ENCODE measurements at places on chromosomes 2 and 18. TPM values are rescaled to one million over a fixed set of nuclear protein-coding genes. Genes with fewer than 3 reads are reported as not detected.

GRCh38 chr2:17894005-17894404, 15.5 kb downstream of the KCNS3 start:
- DNase-seq, result no peak
- H3K27me3 ChIP-seq, result no peaks in the 10 kb centered on the region
- no peak overlapping the region for H3K27ac ChIP-seq
- H3K36me3 ChIP-seq, result no peaks in the 10 kb centered on the region

- H3K36me3 ChIP-seq, result no peaks in the 10 kb centered on the region
- no peaks in the 10 kb centered on the region for H3K4me1 ChIP-seq
- no peak overlapping the region for H3K27ac ChIP-seq
- H3K4me3 ChIP-seq, result no peak overlapping the region
- no peaks in the 10 kb centered on the region for H3K27me3 ChIP-seq
Observed at GRCh38 chr18:519019-519879, 18.7 kb upstream of the COLEC12 start.

DNA sequence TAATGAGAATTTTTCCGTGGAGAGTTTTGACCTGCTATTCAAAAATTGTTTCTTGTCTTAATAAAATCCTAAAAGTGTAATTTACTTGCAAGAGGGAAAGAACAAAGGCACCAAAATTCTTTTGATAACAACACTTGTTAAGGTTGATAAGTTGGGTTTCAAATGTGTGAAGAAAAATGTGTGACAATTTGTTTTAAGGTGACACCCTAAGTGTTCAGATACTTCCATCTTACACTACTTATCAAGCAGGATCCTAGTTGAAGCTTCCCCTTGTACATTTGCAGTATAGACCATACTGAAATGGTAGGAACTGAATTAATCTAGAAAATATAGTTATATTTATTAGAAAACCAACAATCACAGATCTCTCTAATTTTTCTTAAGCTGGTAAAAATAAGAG, 204.6 kb downstream of the ARHGAP15 start:
- no peaks in the 10 kb centered on the region for H3K4me1 ChIP-seq
- no peaks in the 10 kb centered on the region for H3K27me3 ChIP-seq
- H3K27ac ChIP-seq, result no peak overlapping the region
- DNase-seq, result no peak

DNA sequence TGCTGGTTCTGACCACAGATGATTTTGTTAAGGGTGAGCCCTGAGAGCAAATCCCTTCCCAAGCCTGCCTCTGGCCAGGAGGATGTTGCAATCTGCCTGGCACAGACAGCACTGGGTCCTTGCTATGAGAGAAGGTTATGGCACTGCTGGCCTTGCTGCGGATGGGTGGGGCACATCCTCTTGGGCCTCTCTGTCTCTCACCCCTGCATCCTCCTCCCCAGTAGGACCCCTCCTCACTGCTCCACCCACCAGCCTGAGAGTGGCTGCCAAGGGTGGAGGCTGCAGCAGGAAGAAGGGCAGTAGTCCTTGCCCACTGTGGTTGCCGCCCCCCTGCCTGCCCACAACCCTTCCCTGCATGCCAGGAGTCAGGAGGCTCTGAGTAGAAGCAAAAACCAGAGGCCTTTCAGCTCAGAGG, 180.9 kb downstream of the ZBTB7C start:
- H3K36me3 ChIP-seq, result no peaks in the 10 kb centered on the region
- H3K4me3 ChIP-seq, result no peak overlapping the region
- DNase-seq, result no peak
- H3K27ac ChIP-seq, result no peak overlapping the region
- no peaks in the 10 kb centered on the region for H3K27me3 ChIP-seq

DNA sequence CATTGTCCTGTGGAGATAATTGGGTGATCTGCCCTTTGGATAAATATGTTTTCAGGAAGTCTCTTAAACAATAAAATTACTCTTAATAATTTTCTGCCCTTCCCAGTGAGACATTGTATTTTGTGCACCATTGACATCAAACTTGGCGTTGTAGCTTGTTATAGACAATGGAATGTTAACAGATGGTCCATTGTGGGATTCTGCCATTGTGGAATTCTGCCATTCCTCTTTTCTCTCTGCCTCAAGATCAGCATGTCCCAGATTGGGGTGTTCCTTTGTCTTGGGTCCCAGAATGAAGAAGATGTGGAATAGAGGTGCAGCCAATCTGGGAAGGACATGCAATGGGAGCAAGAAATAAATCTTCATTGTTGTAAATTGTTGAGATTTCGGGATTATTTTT, 15.1 kb upstream of the LDAH start:
- no peak overlapping the region for H3K27ac ChIP-seq
- H3K27me3 ChIP-seq, result peaks cover 8% of the 10 kb centered on the region
- no peaks in the 10 kb centered on the region for H3K4me1 ChIP-seq
- no peaks in the 10 kb centered on the region for H3K36me3 ChIP-seq

- no peaks in the 10 kb centered on the region for H3K27me3 ChIP-seq
- DNase-seq, result no peak
- no peak overlapping the region for H3K4me3 ChIP-seq
- no peaks in the 10 kb centered on the region for H3K36me3 ChIP-seq
- no peaks in the 10 kb centered on the region for H3K4me1 ChIP-seq
Observed at GRCh38 chr2:1614564-1614963, 129.8 kb downstream of the PXDN start.

GRCh38 chr2:30293303-30293921, 62.1 kb downstream of the LBH start:
- H3K4me1 ChIP-seq, result no peaks in the 10 kb centered on the region
- DNase-seq, result no peak
- no peaks in the 10 kb centered on the region for H3K36me3 ChIP-seq
- no peak overlapping the region for H3K4me3 ChIP-seq

GRCh38 chr18:71784777-71785176, 759.4 kb downstream of the CBLN2 start:
- H3K27ac ChIP-seq, result no peak overlapping the region
- H3K27me3 ChIP-seq, result no peaks in the 10 kb centered on the region
- DNase-seq, result no peak
- H3K4me1 ChIP-seq, result no peaks in the 10 kb centered on the region
- H3K4me3 ChIP-seq, result no peak overlapping the region
- no peaks in the 10 kb centered on the region for H3K36me3 ChIP-seq

DNA sequence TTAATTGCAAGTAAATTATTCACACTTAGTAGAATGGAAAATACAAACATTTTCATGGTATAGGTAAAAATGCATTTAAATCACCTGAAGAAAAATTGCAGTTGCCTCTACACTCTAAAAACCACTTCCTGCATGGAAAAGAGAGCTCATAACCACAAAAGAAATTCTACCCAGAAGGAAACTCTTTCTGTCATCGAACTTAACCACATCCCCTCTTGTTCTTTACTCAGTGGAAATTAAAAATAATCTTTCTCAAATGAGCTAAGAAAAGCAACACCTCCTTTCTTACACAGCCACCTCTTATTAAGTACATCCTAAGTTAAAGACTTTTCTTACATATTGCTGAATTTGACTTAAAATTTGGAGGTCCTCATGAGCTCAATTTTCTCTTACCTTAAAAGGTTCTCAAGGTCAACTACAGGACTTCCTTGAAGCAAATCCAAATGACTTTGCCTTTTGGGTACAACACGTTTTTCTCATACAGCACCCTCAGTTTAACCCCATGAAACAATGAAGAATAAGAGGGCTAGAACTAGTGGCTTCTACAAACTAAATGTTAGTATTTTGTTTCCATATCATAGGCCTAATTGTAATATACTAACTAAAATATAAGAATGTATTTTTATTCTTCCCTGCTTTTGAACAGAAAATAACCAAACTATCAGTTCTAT, 109.1 kb upstream of the CRIM1 start:
- no peaks in the 10 kb centered on the region for H3K4me1 ChIP-seq
- H3K36me3 ChIP-seq, result no peaks in the 10 kb centered on the region
- H3K4me3 ChIP-seq, result no peak overlapping the region
- DNase-seq, result no peak

GRCh38 chr2:73175663-73176204, 26.6 kb upstream of the NOTO start:
- no peaks in the 10 kb centered on the region for H3K27me3 ChIP-seq
- H3K27ac ChIP-seq, result no peak overlapping the region
- peak overlapping the region; percentile 46 for H3K4me3 ChIP-seq
- peak; percentile 73 for DNase-seq

DNA sequence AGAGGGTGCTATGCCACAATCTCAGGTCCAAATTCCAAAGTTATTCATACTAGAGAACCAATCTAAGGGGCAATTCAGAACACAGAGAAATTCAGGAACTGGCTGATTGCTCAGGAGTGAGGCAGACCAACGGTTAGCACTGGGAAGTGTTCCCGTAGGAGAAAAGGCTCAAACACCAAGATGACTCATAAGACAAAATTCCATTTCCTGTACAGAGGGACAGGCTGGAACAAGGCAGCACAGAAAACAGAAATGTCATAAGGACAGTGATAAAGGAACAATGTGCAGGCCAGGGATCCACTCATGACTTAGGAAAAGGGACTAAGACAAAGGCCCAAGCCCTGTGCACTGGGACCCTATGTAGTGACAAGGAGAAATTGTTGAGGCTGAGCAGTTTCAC, 54.2 kb downstream of the PDE1A start:
- H3K4me3 ChIP-seq, result no peak overlapping the region
- H3K27ac ChIP-seq, result no peak overlapping the region
- no peaks in the 10 kb centered on the region for H3K4me1 ChIP-seq
- no peak for DNase-seq
- no peaks in the 10 kb centered on the region for H3K36me3 ChIP-seq

DNA sequence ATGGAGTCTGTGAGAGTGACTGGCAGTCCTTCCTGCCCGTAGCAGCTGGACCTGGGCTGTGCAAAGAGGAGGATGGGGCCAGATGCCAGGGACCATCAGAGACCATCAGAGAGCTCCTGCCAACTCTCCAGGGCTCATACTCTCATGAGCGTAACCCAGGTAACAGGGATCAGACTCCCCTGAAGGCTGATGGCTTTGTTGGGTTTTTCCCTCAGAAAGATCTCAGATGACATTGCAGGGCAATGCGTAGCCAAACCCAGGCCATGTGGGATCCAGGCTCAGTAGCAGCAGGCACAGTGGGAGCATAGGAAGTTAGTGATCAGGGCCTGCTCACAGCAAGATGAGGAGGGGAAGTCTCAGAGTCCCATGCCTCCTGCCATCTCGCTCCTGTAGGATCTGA, 218.0 kb downstream of the LOXHD1 start:
- H3K36me3 ChIP-seq, result no peaks in the 10 kb centered on the region
- H3K4me1 ChIP-seq, result no peaks in the 10 kb centered on the region
- no peak overlapping the region for H3K4me3 ChIP-seq
- no peak overlapping the region for H3K27ac ChIP-seq
- no peak for DNase-seq

DNA sequence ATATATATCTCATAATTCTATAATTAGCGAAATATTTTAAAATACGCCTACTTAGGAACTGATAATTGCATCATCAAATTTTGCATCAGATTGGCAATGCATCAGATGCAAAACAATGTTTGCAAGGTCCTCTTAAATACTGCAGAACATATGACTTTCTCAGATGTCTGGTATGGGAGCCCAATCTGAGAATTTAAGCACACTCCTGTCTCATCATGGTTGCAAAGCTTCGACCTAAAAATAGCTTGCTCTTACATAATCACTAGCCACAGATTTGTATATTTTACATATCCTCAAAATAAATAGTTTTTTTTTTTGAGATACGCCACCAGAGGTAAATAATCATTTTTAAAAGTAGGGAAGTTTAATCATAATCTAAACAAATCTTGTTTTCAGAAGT, 123.2 kb downstream of the CABYR start:
- no peak overlapping the region for H3K27ac ChIP-seq
- H3K36me3 ChIP-seq, result no peaks in the 10 kb centered on the region
- H3K4me1 ChIP-seq, result no peaks in the 10 kb centered on the region
- no peaks in the 10 kb centered on the region for H3K27me3 ChIP-seq
- no peak for DNase-seq

DNA sequence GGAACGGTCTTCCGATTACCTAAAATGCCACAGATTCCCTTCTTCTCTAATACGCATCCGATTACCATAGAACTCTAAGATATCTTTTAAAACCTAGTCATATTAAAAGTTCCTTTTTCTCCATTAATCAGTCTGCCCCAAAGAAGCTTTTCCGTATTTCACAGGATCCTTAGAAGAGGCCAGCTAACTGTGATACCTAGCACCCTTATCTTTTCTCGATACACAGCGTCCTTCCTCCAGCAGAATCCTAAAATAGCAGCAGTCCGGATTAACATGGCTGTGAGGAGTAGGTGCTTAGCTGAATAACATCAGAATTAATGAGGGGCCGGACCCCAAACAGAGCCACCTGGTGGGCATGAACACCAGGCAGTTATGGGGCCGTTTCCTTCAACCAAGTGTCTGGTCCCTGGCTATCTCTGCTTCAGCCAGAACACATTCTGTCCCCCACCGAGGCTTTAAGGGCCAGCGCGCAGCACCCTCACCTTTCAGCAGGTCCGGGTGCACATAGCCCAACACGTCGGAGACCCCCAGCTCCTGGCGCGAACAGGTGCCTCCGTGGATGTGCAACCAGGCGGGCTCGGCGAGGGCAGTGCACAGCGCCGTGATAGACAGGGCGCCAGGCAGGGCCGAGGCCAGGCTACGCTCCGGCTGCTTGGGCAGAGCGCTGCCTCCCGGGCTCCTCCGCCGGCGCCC, 995 bp downstream of the TMEM127 start:
- DNase-seq, result peak; percentile 46
- no peaks in the 10 kb centered on the region for H3K27me3 ChIP-seq
- H3K36me3 ChIP-seq, result peaks cover 13% of the 10 kb centered on the region
- H3K4me1 ChIP-seq, result peaks cover 54% of the 10 kb centered on the region

GRCh38 chr18:48820483-48821250, 130.1 kb downstream of the SMAD7 start:
- DNase-seq, result no peak
- no peak overlapping the region for H3K4me3 ChIP-seq
- no peaks in the 10 kb centered on the region for H3K27me3 ChIP-seq
- peaks cover 8% of the 10 kb centered on the region for H3K4me1 ChIP-seq
- no peak overlapping the region for H3K27ac ChIP-seq

GRCh38 chr2:26314243-26314642, 31.7 kb upstream of the SELENOI start:
- H3K27ac ChIP-seq, result no peak overlapping the region
- no peaks in the 10 kb centered on the region for H3K27me3 ChIP-seq
- H3K36me3 ChIP-seq, result no peaks in the 10 kb centered on the region
- DNase-seq, result no peak

DNA sequence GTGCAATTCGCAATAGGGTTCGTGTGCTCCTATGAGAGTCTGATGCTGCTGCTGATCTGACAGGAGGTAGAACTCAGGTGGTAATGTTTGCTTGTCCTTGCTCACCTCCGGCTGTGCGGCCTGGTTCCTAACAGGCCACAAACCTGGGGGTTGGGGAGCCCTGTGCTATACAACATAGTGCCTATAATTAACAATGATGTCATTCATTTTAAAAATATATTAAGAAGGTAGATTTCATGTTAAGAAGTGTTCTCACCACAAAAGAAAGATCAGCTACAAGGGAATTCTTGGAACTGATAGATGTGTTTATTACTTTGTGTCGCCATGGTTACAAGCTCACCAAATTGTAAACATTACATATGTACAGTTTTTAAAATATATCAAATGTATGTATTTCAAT, 200.5 kb downstream of the GRB14 start:
- H3K36me3 ChIP-seq, result no peaks in the 10 kb centered on the region
- no peaks in the 10 kb centered on the region for H3K27me3 ChIP-seq
- no peak for DNase-seq

GRCh38 chr2:28052691-28053090, 162.2 kb downstream of the BABAM2 start:
- no peak for DNase-seq
- H3K36me3 ChIP-seq, result no peaks in the 10 kb centered on the region
- no peaks in the 10 kb centered on the region for H3K27me3 ChIP-seq
- H3K27ac ChIP-seq, result no peak overlapping the region

The RGPD3 gene
- total RNA-seq, result 0.59 TPM

The AMER3 gene
- not detected for total RNA-seq

The HTR2B gene
- total RNA-seq, result 0.33 TPM

The EMILIN2 gene
- 2.3 TPM for total RNA-seq

The FNDC4 gene
- total RNA-seq, result 11.4 TPM

The EN1 gene
- total RNA-seq, result not detected

The MARCO gene
- total RNA-seq, result 40.4 TPM

Data from liver (tissue), 10 donors.